Adrenal gland (tissue), 19 donors: ENCODE measurements at places on chromosomes 4 and X. TPM values are rescaled to one million over a fixed set of nuclear protein-coding genes. Genes with fewer than 3 reads are reported as not detected.

GRCh38 chr4:122710434-122711308, 21.8 kb upstream of the BBS12 start:
- no peak for DNase-seq

NRK gene
- polyA plus RNA-seq, result 17.9 TPM

DNA sequence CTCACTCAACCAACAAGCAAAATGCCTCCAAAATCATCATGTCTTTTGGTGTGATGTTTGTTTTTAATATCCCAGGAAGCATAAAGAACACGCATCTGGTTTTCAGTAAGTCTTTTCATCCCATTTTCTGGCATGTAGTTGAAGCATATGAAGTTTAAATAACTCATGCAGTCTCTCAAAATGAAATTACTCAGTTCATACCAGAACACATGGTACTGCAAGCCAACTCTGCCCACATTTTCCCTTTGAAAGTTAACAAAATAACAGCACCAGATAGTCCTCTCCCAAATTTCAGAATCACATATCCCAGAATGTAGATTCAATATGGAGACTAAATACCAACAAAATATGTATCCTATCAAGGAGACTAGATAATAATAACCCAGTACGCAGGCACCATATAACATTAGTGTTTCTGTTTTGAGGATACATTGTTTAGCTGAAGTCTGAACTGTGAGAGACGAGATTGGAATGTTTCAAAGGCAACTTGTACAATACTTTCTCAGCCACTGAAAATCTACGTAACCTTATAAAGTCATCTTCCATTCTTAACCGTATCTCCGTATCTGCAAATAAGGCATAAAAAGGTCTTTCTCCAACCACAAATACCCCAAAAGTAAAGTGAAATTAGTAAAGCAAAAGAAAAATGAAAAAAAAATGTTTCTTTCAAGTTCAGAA, 23.1 kb downstream of the CORIN start:
- DNase-seq, result no peak

DNA sequence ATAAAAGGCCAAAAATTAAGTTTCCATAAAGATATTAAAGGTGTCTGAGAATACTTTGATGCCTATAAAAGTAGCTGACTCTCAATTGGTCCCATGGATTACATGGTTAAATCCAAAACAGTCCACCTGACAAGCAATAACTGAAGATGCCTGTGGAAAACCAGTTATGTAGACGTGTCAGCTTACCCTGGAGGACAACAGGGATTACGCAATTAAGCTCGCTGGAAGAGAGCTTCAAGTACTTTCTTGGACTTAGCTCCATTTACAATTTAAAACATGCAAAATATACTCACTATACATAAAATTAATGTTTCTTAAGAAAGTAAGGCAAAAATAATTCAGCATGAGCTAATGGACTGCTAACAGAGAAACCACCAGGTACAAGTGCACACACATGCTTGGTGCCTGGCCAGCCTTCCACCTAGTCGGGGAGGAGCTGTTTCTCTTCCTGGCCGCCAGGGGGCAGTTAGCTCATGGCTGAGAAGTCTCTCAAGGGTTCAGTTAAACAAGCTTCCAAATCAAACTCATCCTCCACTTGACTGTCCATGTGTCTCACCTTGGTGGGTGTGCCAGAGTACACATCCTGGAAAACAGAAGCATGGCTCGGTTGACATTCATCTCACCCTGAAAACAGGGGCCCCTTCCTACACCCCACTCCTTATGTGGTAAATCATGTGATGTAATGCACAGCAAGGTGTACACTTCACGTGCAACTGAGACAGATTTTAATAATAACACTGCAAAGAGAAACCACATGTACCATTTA, 9.2 kb upstream of the FAM53A start:
- peak; percentile 76 for DNase-seq

SFRP2 gene
- polyA plus RNA-seq, result 2.0 TPM

DNA sequence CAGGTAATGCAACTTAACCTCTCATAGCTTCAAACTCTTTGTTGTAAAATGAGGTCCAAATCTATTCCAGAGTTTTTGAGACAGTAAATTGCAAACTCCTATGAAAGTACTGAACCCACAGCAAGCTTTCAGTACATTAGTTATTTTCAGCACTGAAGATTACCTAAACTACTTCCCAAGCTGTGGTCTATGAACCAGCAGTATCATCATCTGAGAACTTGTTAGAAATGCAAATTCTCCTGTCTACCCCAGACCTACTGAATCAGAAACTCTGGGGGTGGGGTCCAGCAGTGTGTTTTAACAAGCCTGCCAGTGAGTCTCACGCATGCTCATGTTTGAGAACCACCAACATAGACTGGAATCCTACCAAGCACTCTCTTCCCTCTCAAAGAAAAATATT, 5.7 kb upstream of the CASP6 start:
- DNase-seq, result no peak

DNA sequence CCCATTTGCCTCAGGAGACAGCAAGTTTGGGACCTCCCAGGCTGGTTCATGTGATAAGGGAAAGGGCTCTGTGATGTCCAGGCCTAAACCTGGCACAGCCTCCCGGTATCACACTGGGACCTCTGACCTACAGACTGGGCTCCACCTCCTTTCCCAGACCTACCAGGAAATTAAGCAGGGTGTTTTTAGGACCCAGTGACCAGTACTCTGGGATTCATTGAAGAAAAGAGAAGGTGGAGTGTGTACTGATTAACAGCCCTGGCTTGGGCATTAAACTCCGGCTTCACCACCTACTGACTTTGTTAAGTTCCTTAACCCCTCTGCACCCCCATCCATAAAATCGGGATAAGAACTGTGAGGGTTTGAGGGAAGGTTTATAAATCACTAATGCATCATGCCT, 28.6 kb downstream of the ASB9 start:
- no peak for DNase-seq

- DNase-seq, result no peak
Observed at GRCh38 chr4:145878501-145879435, 59.9 kb downstream of the ZNF827 start.

DNA sequence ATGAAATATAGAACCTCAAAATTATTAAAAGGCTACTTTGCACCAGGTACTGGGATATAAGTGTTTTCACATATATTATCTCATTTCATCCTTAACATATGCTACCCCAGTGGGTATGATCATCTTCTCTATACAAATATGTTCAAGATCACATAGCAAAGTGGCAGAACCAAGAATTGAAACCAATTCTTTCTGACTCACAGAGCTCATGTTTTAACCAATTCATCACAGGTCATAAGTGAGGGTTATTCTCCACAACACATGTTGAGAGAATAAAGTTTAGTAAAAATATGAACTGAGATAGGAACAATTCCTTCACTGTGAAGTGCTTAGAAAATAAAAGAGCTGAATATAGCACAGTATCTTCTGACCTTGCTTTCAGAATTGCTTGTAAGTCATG, 442.9 kb upstream of the RASGEF1B start:
- DNase-seq, result no peak

- no peak for DNase-seq
Observed at GRCh38 chr4:55866290-55866907, 13.0 kb downstream of the EXOC1 start.

- no peak for DNase-seq
Observed at GRCh38 chr4:150250293-150250997, 172.2 kb downstream of the DCLK2 start.
